Anterior cingulate cortex (tissue), 58 donors: ENCODE measurements at places on chromosomes 16 and 17.

DNA sequence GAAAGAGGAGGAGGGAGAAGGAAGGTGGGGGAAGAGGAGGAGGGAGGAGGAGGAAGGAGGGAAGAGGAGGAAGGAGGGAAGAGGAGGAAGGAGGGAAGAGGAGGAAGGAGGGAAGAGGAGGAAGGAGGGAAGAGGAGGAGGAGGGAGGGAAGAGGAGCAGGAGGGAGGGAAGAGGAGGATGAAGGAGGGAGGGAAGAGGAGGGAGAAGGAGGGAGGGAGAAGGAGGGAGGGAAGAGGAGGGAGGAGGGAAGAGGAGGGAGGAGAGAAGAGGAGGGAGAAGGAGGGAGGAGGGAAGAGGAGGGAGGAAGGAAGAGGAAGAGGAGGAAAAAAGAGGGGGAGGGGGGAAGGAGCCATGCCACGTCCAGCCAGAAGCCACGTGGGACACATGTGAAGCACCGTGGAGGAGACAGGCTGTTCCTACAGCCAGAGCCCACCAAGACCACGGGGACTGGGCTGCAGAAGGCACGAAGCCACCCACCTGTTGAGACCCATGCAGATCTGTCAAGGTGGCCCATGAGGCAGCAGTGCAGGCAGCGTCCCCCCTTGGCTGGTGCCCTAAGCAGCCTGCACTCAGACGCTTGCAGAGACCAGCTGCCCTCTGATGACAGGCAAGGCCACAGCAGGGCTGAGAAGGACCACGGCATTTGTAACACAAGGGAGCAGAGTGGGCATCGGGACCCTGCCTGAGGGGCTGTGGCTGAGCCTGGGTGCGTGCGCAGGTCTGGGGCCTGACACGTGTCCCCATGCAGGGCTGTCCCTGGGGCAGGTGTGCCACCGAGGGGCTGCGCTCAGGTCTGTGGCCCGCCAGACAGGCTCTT is 10.3 kb downstream of the NDUFAF8 start:
- DNase-seq, result no peak

GRCh38 chr16:23283571-23283970 is 18.5 kb upstream of the SCNN1B start:
- DNase-seq, result no peak

DNA sequence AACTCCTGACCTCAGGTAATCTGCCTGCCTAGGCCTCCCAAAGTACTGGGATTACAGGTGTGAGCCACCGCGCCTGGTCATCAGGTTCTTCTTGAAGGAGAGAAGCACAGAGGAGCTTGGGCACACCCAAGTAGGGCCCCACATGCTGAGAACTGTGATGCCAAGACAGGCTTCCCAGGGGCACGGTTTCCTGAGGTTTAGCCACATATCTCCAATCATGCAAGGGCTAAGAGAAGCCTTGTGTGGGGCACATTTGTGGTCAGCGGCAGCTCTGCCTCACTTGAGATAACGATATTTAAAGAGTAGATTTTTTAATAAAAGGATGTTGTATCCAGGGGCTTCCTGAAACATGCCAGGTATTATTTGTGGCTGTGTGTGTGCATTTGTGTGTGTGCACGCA is 46.9 kb downstream of the CUEDC1 start:
- no peak for DNase-seq

DNA sequence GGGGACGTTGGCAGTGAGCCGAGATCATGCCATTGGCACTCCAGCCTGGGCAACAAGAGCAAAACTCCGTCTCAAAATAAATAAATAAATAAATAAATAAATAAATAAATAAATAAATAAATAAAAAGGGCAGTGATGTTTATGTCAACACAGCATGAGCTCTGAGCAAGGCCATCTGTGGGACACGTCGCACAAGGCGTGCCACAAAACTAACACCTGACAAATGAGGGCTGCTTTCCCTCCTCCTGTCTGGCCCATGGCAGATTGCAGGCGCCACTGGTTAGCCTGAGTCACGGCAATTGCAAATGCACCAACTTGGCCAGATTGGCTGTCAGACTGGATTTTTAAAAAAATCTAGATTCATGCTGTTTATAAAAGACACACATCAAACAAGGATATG is 25.9 kb upstream of the SPNS3 start:
- no peak for DNase-seq

DNA sequence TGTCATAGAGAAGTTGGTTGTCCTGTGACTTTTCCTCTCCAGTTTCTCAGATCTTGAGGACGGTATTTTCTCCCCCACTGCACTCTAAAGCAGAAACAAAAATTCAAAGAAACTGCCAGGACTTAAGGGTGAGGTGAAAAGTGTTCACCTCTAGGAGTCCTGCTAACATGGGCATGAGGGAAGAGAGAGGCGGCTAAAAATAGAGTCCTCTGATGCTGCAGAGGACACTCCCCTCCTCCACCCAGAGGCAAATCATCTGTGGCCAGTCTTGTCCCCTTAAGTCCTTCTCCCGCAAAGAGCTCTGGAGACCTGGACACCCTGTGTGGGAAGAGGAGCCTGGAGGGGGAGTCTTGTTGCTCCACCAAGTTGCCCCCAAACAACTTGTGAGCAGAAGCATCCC is 4.7 kb upstream of the DDX19A start:
- no peak for DNase-seq

DNA sequence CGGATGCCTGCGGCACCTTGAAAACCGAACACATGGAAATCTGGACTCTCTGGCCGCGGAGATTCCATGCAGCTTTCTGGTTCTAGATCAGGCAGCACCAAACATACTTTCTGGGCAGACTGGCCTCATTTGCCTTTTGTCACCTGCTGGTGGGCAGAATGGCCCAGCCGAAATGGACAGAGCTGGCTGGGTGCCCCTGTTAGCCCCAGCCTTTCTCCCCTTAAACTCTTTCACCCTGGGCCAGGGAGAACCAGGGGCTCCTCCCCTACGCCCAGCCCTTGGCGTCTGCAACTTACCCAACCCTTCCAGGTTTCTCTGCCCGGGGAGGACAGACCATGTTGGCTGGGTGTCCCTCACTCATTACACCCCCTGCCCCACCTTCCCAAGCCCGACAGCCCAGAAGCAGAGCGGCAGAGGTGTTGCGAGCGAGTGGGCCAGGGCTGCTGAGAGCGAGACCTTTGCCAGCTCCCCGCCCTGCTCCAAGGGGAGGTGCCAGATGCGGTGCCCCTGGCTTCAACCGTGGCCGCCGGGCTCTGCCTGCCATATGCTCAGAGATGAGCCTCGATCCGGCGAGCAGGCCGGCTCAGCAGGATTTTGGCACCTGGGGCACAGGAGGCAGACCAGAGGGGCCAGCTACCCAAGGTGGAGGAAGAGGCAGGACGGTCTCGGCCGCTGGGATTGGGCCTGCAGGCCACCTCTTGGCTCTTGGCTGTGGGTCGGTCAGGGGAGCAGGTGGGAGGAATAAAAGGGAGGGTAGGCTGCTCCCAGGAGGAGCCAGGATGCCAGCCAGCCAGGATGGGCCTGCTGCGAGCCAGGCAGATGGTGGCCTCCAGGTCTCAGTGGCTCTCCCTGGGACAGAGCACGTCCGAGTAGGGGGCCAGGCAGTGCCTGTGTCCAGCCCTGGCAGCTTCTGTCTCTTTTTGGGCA is 191.3 kb downstream of the NTN1 start:
- no peak for DNase-seq

- no peak for DNase-seq
These were observed 21.0 kb upstream of the ITGAX start for GRCh38 chr16:31333686-31334649.

- DNase-seq, result no peak
These were observed 31.8 kb downstream of the TPSG1 start for GRCh38 chr16:1193143-1193824.

DNA sequence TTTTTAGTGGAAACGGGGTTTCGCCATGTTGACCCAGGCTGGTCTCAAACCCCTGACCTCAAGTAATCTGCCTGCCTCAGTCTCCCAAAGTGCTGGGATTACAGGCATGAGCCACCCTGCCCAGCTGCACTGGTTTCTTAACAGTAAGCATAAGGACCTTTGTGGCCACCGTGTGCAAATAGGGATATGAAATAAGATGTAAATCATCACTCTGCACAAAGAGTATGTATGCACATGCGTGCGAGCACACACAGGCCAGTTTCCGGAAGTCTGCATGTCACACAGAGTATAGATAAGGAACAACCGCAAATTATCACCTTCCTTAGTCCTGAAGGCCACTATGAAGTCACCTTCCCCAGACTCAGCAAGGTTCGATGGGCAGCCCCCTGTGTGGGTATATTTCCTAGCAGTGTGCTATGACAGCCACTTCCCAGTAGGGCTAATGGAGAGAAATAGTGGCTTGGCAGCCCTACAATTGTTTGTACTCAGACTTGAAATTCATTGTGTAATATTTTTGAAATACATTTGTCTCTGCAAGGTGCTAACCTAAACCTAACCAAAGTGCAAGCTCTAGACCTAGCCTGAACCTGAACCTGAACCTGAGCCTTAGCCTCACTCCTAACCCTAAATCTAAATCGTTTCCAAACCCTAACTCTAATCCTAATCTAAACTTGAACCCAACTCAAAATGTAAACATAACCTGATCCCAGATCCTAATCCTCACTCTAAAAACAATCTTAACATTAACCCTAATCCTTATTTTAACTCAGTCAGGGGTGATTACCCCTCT is 48.4 kb upstream of the SKAP1 start:
- DNase-seq, result no peak

- no peak for DNase-seq
These were observed 125.4 kb downstream of the MAP2K6 start for GRCh38 chr17:69539781-69540319.

GRCh38 chr17:30225919-30226553 is 9.5 kb downstream of the SLC6A4 start:
- no peak for DNase-seq

DNA sequence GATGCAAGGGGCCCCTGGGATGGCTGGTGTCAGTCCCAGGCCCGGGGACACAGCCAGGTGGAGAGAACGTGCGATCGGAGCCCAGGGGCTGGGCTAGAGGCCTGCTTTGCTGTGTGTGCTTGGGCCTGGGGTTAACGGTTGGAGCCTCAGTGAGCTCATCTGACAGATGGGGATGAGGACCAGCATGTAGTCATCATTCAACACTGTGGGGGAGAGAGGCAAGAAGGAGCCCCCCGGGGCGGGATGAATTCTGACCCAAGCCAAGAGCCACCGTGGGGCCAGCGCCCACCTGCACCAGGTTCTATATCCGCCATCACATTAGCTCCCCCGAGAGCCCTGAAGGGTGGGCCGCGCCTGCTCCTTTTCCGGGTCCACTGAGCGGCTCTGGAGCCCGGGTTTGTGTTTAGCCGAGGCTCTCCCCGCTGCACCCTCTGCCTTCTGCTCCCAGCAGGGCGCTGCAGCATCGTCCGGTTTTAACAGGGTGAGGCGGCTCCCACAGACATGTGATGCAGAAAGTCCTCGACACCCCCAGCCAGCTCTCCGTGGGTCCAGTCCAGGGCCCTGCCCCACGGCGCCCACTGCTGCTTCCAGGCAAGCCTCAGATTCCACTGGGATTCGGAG is 365.7 kb downstream of the SEC14L1 start:
- no peak for DNase-seq

- DNase-seq, result no peak
These were observed 885 bp upstream of the SLC35B1 start for GRCh38 chr17:49708515-49709183.

DNA sequence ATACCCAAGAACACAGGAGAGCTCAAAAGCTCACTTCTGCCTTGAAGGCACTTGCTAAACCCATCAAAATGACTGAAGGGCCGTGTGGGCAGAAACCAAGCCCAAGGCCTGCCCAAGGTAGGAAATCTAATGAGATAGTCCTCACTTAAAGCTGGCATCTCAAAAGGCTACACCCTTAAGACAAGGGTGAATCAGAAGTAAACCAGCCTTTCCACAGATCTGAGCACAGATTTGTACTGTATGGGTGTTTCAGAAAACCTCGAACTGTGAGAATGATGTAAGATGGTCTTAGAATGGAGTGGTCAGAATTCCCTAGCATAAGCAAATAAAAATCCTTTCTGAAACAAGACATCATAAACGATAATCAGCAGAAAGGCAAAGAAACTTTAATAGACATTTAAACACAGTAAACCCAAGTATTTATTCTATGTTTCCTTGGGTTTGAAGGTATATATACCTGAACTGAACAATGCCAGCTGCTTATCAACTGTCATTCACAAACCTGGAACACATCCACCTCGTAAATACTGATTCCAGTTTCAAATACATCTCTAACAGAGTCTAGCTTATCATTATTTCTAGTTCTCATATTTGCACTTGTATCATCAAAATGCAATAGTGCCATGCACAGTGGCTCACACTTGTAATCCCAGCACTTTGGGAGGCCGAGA is 37.8 kb downstream of the GLG1 start:
- no peak for DNase-seq

GRCh38 chr16:53085931-53086421 is 31.2 kb downstream of the CHD9 start:
- no peak for DNase-seq

DNA sequence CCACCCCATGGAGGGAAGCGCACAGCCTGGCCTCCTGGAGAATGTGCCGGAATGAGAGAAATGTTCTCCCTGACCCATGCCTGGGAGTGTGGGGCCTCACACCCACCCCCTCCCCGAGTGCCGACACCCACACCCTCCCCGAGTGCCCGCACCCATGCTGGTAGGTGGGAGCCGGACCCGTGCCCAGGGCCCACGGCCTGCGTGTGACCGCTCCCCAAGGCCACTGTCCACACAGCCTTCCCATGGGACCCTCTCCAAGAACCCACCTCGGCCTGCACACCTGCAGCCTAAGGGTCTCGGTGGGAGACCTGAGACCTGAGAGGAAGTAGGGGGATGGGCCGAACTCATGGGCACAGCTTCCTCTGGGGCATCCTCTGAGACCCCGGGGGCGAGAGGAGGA is 3.3 kb upstream of the PVALEF start:
- DNase-seq, result no peak

GRCh38 chr16:17413508-17413907 is 57.3 kb downstream of the XYLT1 start:
- no peak for DNase-seq

DNA sequence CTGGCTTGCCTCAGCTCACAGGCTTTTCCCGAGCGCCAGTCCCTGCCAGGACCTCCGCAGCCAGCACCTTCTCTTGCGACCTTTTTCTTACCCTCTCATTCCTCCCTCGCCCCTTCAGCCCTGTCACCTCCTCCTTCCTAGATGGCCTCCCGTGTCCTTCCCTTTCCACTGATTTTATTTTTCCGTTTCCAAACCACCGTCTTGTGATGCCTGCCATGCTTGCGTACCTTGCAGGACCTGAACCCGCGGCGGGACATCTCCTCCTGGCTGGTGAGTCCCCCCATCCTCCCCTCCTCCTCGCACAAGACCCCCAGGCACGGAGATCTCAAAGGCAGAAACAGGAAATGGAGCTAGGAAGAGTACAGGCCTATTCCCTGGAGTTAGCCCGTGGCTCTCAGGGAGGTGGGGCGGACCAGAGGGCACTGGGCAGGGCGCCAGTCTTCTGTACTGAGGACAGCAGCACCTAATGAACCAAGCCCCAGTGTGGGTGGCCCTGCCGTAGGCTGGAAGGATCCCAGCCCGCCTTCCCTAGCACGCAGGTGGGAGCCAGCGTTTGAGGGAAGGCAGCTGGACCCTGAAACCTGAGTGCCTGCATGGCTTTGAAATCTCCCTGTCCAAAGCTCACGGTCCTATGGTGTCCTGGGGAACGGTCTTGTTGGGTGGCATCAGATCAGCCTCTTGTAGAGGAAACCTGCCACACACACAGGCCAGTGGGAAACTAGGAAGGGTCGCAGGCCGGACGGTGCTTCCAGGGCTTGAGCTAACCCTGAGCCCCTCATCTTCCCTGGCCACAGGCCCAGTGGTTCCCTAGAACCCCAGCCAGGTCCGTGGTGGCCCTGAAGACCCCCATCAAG is 612 bp downstream of the CISD3 start:
- DNase-seq, result no peak

- peak; percentile 42 for DNase-seq
These were observed 43.4 kb upstream of the CRHR1 start for GRCh38 chr17:45740553-45741330.
